ENCODE measurements at places on chromosomes 11 and 22.

DNA sequence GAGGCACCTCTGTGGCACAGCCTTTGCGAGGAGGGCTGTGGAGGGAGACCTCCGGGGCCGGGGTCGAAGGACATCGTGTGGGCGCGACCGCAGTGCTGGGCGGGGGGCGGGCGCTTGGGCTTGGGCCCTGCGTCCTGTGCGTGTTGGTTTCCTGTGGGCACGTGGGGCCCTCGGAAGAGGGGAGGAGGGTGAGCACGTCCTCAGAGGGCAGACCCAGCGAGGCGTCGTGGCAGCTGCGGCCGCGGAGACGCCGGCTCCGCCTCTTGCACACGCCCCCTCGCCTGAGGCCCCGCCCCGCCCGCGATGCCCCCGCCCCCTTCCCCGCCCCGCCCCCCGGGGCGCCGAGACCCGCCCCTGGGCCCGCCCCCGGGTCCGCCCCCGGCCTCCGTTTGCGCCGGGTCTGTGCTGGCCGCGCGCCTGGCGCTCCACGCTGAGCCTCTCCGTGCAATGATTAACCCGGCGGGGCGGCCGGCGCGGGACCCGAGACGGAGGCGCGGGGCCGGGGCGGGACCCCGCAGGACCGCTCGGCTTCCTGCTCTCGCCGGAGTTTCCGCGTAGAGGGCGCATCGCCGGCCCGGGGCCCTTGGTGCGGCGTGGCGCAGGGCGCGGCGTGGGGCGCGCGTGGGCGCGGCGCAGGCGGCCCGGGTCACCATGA is at the start of gene PRR5:
PRR5 (plus strand) TSS at position 381 of the 655 bp plus-strand sequence; CDS start at position 652, 271 bp downstream.
- peak; percentile 88 for DNase-seq

DNA sequence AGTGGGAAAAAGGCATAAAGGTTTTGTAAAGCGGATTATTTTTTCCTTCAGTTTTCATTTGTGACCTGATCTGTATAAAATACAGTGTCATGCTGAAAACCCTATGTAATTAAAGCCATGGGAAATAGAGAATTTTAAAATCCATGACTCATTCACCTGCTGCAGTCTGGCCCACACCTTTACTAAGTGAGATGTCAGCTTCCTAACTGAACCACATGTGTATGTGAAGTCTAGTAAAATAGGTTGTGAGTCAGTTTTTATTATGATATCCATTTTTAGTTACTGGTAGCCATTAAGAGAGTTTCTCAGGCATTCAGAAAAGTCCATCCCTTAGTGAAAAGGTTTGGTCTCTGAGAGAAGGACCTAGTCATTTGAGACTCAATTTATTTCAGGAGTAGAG is 60.9 kb downstream of the TRIM44 start:
- no peak for DNase-seq

- no peak for DNase-seq
Measured at GRCh38 chr11:8732324-8732670, 49.7 kb downstream of the RPL27A start.

DNA sequence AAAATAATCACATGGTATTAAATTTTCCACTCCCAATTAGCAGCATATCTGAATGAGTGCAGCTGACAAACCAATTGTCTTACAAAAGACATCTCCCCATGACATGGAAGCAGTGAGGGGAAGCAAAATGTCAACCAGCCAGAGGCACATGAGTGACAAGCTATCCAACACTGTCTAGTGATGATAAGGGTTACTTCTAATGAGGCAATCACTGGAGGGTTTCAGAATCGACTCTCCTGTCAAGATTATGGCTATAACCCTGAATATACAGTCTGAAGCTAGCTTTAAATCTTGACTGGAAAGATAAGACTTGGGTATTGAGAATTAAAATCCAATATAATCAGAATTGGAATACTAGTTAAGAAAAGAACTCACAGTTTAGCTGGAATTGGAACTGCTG is 50.3 kb downstream of the AMBRA1 start:
- DNase-seq = no peak

DNA sequence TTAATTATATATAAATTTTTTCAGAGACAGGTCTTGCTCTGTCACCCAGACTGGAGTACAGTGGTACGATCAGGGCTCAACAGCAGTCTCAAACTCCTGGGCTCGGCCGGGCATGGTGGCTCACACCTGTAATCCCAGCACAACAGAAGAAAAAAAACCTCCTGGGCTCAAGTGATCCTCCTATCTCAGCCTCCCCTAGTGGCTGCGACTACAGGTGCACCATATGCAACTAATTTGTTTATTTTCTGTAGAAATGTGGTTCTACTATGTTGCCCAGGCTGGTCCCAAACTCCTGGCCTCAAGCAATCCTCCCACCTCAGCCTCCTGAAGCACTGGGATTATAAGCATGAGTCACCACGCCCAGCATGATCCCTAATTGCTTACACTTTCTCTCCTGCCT is 56.1 kb upstream of the SLC35C1 start:
- DNase-seq = no peak

- no peak for DNase-seq
Measured at GRCh38 chr22:46770726-46771125, 8.3 kb downstream of the TBC1D22A start.

GRCh38 chr11:36116161-36116560 is 172.3 kb downstream of the LDLRAD3 start:
- no peak for DNase-seq

GRCh38 chr22:29799217-29799680 is 32.1 kb downstream of the UQCR10 start:
- no peak for DNase-seq

- peak; percentile 70 for DNase-seq
Measured at GRCh38 chr11:102462610-102463009, 10.0 kb upstream of the TMEM123 start.

- no peak for DNase-seq
Measured at GRCh38 chr11:34501949-34502348, 11.6 kb downstream of the ELF5 start.

DNA sequence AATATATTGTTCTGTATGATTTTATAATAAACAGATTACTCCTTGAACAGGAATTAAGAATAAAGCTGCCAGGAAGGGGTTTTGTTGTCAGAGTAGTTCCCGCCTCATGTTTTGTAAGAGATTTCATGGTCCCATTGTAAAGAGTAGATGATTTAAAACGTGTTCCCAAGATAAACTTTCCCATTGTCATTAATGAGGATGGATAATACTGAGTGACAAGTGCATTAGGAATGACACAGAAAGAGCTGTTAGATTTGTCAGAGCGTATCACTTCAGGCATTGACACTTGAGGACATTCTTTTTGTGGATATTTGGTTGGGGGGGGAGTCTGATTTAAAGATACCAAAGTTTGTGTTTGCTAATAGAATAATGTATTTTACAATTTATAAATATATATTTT is 147.0 kb downstream of the PAX6 start:
- DNase-seq = no peak
